Transverse colon (tissue), 4 donors: ENCODE measurements at places on chromosomes 16 and 17. TPM values are rescaled to one million over a fixed set of nuclear protein-coding genes. Genes with fewer than 3 reads are reported as not detected.

UBE2G1 gene
- 51.6 TPM for total RNA-seq

GRCh38 chr16:72372087-72373045, 200.4 kb upstream of the PMFBP1 start:
- no peak for DNase-seq

KRTAP4-4 gene
- total RNA-seq: not detected

- no peak for DNase-seq
Observed at GRCh38 chr16:62201911-62202310, 165.7 kb upstream of the CDH8 start.
